MCF 10A (cell line): ENCODE measurements at places on chromosomes 5 and 9. TPM values are rescaled to one million over a fixed set of nuclear protein-coding genes. Genes with fewer than 3 reads are reported as not detected.

- peaks cover 26% of the 10 kb centered on the region for H3K4me1 ChIP-seq
- H3K4me3 ChIP-seq: no peak overlapping the region
- peak overlapping the region; percentile 89 for H3K27ac ChIP-seq
- peaks cover 96% of the 10 kb centered on the region for H3K36me3 ChIP-seq
- peak; percentile 95 for DNase-seq
Observed at GRCh38 chr5:172920447-172920849, 38.8 kb upstream of the RPL26L1 start.

- H3K36me3 ChIP-seq: no peaks in the 10 kb centered on the region
- no peak overlapping the region for H3K4me3 ChIP-seq
- DNase-seq: no peak
- H3K27me3 ChIP-seq: peaks cover 73% of the 10 kb centered on the region
- H3K27ac ChIP-seq: no peak overlapping the region
- no peaks in the 10 kb centered on the region for H3K4me1 ChIP-seq
Observed at GRCh38 chr5:86880344-86880743, 262.6 kb downstream of the COX7C start.

GRCh38 chr9:100129772-100130171 lies 30.7 kb downstream of the INVS start:
- no peaks in the 10 kb centered on the region for H3K4me1 ChIP-seq
- no peaks in the 10 kb centered on the region for H3K27me3 ChIP-seq
- no peak overlapping the region for H3K4me3 ChIP-seq
- no peak for DNase-seq
- peaks cover 48% of the 10 kb centered on the region for H3K36me3 ChIP-seq

DNA sequence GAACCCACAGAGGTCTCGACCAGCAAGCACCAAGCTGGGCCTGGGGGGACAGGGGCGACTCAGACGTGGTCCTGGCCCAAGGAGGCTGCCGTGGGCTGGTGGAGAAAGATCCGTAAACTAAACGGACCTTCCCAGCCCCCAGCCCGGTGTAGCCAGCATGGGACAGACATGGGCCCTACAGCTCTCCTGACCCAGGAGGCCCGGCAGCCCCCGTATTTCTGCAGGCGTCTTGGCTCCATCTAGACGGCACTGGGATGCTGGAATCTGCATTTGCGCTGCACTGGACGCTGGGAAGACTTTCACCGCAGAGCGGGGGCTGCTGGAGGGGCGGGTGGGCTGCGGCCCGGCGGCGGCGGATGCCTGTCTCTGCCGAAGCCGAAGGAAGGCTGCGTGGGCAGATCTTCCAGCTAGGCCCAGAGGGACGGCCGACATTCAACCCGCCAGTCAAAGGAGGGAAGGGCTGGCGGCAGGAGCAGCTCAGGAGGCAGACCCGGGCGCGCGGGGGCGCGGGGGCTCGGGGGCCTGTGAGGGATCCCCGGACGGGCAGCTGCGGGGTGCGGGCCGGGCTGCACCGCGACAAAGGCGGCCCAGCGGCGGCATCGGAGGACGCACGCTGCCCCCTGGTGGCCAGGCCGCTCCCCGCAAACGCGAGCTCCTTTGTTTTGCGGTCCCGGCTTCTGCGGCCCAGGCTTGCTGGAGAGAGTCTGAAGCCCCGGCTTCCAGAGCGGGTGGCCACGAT lies 266.2 kb downstream of the NSG2 start:
- H3K27me3 ChIP-seq: peaks cover 42% of the 10 kb centered on the region
- no peak overlapping the region for H3K27ac ChIP-seq
- H3K4me1 ChIP-seq: no peaks in the 10 kb centered on the region
- peak; percentile 62 for DNase-seq

DNA sequence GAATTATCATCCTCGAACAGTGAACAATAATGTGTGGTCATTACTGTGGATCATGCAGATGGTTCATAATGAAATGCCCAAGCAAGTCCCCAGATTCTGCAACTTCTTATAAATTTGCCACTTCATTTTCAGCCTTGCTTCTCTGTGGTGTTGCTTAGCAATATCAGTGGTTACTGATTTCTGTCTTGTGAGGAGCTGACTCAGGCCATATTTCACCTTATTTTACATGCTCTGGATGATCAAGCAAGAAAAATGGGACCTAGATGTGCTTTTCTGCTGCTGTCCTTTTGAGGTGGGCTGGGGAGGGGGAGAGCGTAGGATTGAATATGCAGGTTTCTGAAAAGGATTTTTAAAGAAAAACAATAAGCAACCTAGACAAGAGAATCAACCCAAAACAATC lies 188.3 kb downstream of the SLC24A2 start:
- H3K4me3 ChIP-seq: no peak overlapping the region
- H3K27me3 ChIP-seq: peaks cover 30% of the 10 kb centered on the region
- no peaks in the 10 kb centered on the region for H3K36me3 ChIP-seq
- H3K4me1 ChIP-seq: no peaks in the 10 kb centered on the region
- no peak for DNase-seq

DNA sequence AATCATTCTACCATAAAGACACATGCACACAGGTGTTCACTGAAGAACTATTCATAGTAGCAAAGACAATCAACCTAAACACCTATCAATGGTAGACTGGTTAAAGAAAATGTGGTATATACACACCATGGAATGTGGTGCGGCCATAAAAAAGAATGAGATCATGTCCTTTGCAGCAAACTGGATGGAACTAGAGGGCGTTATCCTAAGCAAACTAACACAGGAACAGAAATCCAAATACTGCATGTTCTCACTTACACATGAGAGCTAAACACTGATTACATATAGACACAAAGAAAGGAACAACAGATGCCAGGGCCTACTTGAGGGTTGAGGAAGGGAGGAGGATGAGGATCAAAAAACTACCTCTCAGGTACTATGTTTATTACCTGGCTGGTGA lies 103.8 kb downstream of the DRD1 start:
- no peak overlapping the region for H3K27ac ChIP-seq
- H3K4me3 ChIP-seq: no peak overlapping the region
- no peaks in the 10 kb centered on the region for H3K36me3 ChIP-seq
- DNase-seq: no peak

DNA sequence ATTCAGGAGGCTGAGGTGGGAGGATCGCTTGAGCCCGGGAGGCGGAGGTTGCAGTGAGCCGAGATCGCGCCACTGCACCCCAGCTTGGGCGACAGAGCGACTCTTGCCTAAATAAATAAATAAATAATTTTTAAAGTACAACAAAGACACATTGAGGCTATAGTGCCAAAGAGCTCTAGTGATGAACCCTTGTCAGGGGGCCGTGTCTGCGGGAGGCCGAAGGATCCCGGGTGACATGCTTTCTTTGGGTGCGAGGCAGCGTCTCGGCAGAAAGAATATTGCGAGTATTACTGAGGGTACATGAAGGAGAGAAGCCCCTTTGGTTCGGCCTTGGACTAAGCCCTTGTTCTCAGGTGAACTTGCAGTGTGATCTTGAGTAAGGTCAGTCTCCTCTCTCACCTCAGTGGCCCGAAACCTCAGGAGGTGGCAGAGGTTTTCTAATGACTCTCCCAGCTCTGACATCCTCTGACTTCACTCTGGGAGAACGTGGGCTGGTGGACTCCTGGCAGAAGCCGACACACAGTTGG lies 397 bp upstream of the RECK start:
- no peaks in the 10 kb centered on the region for H3K36me3 ChIP-seq
- peaks cover 24% of the 10 kb centered on the region for H3K4me1 ChIP-seq
- H3K27me3 ChIP-seq: peaks cover 19% of the 10 kb centered on the region
- H3K4me3 ChIP-seq: peak overlapping the region; percentile 76
- no peak for DNase-seq

- H3K27me3 ChIP-seq: peaks cover 61% of the 10 kb centered on the region
- no peak overlapping the region for H3K4me3 ChIP-seq
- H3K36me3 ChIP-seq: no peaks in the 10 kb centered on the region
- DNase-seq: no peak
Observed at GRCh38 chr9:135297456-135298075, 182.0 kb upstream of the PPP1R26 start.

- no peak for DNase-seq
- no peak overlapping the region for H3K4me3 ChIP-seq
- peaks cover 2% of the 10 kb centered on the region for H3K4me1 ChIP-seq
- H3K27me3 ChIP-seq: no peaks in the 10 kb centered on the region
Observed at GRCh38 chr5:176352116-176352878, 9.3 kb downstream of the KIAA1191 start.

Gene C8G
- 1.0 and 1.1 TPM in 2 replicates for total RNA-seq

Gene BARHL1
- total RNA-seq: not detected in 2 replicates

Gene PCDHGB6
- 0.68 and 1.4 TPM in 2 replicates for total RNA-seq

Gene EPB41L4B
- 20.2 and 23.7 TPM in 2 replicates for total RNA-seq

Gene RNF183
- total RNA-seq: not detected in 2 replicates

Gene GAS1
- 11.0 and 11.4 TPM in 2 replicates for total RNA-seq

Gene C9orf43
- 0.84 and 1.1 TPM in 2 replicates for total RNA-seq

Gene LCN15
- not detected in 2 replicates for total RNA-seq

Gene IL4
- not detected in 2 replicates for total RNA-seq

Gene PHAX
- total RNA-seq: 57.4 and 73.2 TPM in 2 replicates

Gene PKD2L2
- not detected in 2 replicates for total RNA-seq
